Breast epithelium (tissue), 4 donors: ENCODE measurements at places on chromosomes 13 and 19.

DNA sequence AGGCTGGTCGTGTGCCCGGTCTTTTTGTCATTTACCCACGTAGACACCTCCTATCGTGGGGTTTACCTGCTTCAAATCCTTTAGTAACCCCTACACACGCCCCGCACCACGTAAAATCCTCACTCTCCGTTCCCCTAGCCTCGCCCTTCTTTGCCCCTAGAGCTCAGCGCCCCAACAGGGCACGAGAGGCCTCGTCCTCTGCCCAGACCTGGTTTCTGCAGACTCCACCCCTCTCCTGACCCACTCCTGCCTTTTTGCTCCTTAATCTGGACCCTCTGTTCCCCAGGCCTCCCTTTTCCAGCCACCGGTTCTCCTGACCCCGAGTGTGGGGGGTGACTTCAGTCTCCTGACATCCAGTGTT lies 412 bp downstream of the ZNF528 start:
- peak overlapping the region; percentile 77 for H3K27ac ChIP-seq
- peaks cover 13% of the 10 kb centered on the region for H3K36me3 ChIP-seq
- H3K4me3 ChIP-seq, result peak overlapping the region; percentile 95
- H3K4me1 ChIP-seq, result peaks cover 4% of the 10 kb centered on the region

DNA sequence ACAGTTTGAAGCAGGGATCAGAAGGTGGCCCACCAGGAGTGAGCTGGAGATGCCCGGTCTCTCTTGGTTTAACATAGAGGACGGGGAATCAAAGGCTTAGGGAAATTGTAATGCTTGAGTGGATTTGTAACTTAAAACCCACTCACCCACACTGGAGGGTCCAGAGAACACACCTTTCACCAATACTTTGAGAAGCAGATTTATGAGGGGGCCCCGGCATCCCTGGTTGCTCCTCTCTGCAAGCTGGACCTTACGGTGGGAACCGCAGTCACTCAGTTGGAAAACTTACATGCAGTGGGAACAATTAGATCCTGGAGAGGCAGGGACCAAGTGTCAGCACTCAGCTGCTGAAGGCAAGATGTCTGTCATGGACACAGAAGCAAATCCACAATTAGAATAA lies 20.5 kb downstream of the PPP5C start:
- H3K36me3 ChIP-seq, result no peaks in the 10 kb centered on the region
- DNase-seq, result no peak
- peaks cover 10% of the 10 kb centered on the region for H3K4me1 ChIP-seq
- H3K27ac ChIP-seq, result no peak overlapping the region
- no peaks in the 10 kb centered on the region for H3K27me3 ChIP-seq

DNA sequence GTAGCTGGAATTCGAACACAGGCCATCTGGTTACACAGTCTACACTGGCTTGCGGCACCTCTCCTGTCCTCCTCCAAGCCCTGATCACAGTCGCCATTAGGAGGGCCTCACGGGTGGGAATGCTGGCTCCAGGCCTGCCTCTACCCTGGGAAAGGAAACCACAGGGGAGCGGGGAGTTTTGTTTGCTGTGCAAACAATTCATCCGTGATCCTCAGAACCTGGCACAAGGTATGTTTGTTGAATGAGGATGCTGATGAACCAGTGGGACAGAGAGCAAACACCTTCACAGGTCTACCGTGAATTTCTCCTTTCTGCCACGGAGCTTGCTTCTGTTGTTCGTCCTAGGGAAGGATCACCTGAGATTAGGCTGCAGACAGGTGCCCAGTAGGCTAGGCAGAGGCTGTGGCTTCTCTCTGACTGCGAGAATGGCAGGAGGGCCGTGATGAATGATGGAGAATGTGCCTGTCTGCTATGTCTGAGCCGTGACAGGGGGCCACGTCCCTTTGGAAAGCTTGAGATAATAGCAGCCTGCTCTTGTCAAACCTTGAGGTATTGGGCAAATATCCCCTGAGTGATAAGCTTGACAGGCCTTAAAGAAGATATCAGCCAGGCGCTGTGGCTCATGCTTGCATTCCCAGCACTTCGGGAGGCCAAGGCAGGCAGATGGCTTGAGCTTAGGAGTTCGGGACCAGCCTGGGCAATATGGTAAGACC lies 36.7 kb downstream of the PIN1 start:
- DNase-seq, result no peak
- no peaks in the 10 kb centered on the region for H3K4me1 ChIP-seq
- H3K27ac ChIP-seq, result no peak overlapping the region
- no peaks in the 10 kb centered on the region for H3K27me3 ChIP-seq
- H3K36me3 ChIP-seq, result no peaks in the 10 kb centered on the region

- no peak overlapping the region for H3K4me3 ChIP-seq
- no peaks in the 10 kb centered on the region for H3K27me3 ChIP-seq
- no peaks in the 10 kb centered on the region for H3K4me1 ChIP-seq
- peak overlapping the region; percentile 81 for H3K27ac ChIP-seq
- DNase-seq, result no peak
Measured at GRCh38 chr13:33509642-33510229, 224.2 kb upstream of the STARD13 start.

GRCh38 chr13:103184413-103184812 lies 118.2 kb upstream of the SLC10A2 start:
- H3K27ac ChIP-seq, result no peak overlapping the region
- H3K36me3 ChIP-seq, result no peaks in the 10 kb centered on the region
- H3K4me3 ChIP-seq, result no peak overlapping the region

GRCh38 chr13:80979035-80979641 lies 638.2 kb upstream of the SPRY2 start:
- no peak overlapping the region for H3K4me3 ChIP-seq
- H3K4me1 ChIP-seq, result no peaks in the 10 kb centered on the region
- no peaks in the 10 kb centered on the region for H3K36me3 ChIP-seq

GRCh38 chr19:1267477-1268225 lies 1.5 kb upstream of the CIRBP start:
- peak overlapping the region; percentile 100 for H3K27ac ChIP-seq
- no peak for DNase-seq
- H3K27me3 ChIP-seq, result no peaks in the 10 kb centered on the region
- H3K36me3 ChIP-seq, result peaks cover 5% of the 10 kb centered on the region
- H3K4me3 ChIP-seq, result peak overlapping the region; percentile 56

DNA sequence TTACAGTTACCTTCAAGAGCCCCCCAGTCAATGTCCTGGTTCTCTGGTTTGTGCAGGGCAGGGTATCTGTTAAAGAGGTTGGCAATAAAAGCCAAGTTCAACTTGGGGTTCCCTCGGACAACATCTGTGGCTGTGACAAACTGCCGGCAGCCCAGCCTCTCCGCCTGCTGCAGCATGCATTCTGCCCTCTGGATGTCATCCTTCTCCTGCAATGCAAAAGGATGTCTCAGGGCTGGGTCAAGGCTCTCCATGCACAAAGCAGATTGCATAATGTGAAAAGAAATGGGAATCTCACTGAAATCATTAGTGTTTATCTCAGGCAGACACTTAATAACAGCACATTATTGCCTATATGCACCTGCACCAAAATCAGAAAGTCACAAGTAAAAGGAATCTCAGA lies 35.1 kb downstream of the LCP1 start:
- no peak overlapping the region for H3K4me3 ChIP-seq
- DNase-seq, result no peak
- H3K27me3 ChIP-seq, result no peaks in the 10 kb centered on the region
- H3K27ac ChIP-seq, result no peak overlapping the region

DNA sequence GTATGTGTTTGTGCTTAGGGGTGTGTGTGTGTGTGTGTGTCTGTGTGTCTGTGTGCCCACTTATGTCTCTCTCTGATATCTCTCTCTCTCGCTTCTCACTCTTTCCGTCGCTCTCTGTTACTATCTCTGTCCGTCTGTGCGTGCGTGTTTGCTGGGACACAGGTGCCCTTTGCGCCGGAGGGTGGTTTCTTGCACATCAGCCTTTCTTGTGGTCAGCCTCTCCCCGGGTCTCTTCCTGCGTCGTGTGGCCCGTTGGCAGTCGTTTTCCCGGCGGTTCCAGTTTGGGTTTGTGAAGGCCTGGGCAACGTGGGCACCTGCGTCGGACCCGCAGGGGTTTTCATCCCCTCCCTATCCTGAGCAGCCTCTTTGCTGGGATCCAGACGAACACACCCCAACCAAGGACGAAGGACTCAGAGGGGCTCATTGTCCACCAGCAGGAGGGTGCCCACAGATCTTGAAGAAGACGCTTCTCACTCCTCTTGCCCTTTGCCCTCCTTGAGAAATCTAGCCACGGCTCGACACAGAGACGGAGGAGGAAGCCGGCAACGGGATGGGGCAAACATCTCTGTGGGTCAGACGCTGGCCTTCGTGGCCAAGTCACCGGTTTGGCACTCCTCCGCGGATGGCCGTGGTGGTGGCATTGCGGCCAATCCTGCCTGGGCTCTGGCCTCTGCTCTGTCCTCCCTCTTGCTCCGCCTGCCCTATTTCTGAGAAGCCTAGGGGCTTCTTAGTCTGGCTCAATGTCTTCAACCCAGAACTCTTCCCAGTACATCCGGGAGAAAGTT lies 52.3 kb downstream of the ZNF146 start:
- H3K27me3 ChIP-seq, result no peaks in the 10 kb centered on the region
- DNase-seq, result no peak
- H3K27ac ChIP-seq, result no peak overlapping the region
